Large intestine (tissue), 12 donors: ENCODE measurements at places on chromosomes 4 and X. TPM values are rescaled to one million over a fixed set of nuclear protein-coding genes. Genes with fewer than 3 reads are reported as not detected.

ZMYM3 gene
- polyA plus RNA-seq = 29.7 TPM

- DNase-seq = no peak
These were observed 310.2 kb downstream of the ASMT start for GRCh38 chrX:1925053-1925481.

ADGRA3 gene
- 51.5 TPM for polyA plus RNA-seq

- DNase-seq = no peak
These were observed 2.6 kb downstream of the COX18 start for GRCh38 chr4:73066928-73067327.

TSPYL2 gene
- polyA plus RNA-seq = 19.6 TPM

- DNase-seq = no peak
These were observed 32.5 kb upstream of the TMPRSS11F start for GRCh38 chr4:68162196-68162595.

GRCh38 chr4:109751852-109752251 is 22.0 kb upstream of the PLA2G12A start:
- DNase-seq = no peak
